ENCODE measurements at places on chromosomes 1 and 21.

GRCh38 chr21:36636016-36636415 lies 62.9 kb upstream of the SIM2 start:
- no peak for DNase-seq

GRCh38 chr1:19443326-19443725 lies 42.0 kb downstream of the CAPZB start:
- DNase-seq = no peak

- DNase-seq = no peak
Observed at GRCh38 chr1:219544163-219544846, 68.6 kb downstream of the ZC3H11B start.

- DNase-seq = no peak
Observed at GRCh38 chr1:163273766-163274441, 47.9 kb upstream of the NUF2 start.

DNA sequence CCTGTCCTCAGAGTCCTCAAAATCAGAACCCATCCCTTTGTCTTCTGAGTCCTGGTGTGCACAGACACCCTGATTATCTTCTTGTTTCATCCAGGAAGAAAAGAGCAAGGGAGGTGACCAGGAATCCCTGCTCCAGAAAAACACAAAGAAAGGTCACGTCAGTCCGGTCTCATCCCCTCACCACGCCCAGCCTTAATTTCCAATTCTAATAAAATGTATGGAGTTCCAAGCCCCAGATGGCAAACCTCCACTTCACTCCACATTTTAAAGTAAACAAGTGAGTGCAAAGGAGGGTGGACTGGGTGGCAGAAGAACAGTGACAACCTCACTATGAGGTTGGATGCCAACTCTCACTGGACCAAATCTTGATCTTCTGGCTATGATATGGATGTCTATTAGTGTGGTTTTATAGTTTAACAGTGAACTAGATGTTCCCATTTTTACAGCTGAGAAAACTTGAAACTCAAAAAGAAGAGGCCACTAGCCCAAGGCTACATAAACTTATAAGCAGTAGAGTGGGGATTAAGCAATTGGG lies 22.0 kb downstream of the ZNF697 start:
- no peak for DNase-seq

DNA sequence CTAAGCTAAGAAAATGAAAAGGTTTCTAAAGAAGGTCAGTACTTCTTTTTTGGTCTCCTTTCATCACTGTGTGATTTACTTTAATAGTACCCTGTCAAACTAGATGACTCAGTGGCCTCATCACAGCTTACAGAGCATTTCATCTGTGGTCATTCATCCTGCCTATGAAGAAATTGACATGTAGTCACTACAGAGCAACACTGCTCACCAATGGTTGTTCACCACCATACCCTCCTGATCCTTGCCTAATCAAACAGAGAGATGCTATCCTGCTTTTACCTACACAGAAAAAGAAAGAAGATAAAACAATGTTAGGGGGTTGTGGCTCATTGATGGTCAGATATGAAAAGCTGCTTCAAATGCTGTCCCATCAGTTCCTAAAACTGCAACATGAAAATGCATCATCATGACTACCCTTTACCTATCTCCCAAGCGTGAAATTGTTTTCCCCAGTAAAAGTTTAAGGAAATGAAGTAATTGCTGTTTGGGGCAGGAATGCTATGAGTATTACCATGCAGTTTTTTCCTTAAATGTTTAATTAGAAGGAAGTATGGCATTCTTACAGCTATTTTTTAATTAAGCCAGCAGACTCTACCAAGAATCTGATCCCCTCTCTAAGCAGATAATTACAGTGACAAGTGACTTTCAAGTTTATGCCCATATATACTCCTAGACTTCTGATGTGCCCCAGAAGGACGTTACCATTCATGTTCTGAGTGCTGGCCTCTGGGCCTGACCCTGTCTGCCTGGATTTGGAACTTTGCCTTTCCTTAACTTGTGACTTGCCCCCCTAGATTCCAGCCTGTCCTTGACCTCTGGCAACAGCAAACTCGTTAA lies 46.1 kb upstream of the FBXO28 start:
- no peak for DNase-seq

- DNase-seq = no peak
Observed at GRCh38 chr1:198776602-198777029, 137.8 kb downstream of the PTPRC start.

DNA sequence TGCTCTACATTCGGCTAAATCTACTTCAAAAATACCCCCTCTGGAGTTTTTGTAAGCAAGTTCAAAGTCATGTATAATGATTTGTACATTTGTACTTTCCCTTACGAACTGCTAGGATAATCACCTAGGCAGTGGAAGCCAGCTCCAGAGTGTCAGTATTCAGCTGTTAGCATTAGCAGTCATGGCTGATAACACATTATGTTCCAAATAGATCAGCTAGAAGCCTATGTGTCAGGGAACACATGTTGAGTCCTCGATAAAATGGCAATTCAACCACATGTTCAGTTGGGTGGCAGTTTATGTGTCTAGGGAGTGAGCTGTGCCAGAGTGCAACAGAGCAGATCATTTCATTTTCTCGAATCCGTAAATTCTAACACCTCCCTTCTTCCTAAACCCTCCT lies 65.8 kb upstream of the KRTAP11-1 start:
- no peak for DNase-seq

DNA sequence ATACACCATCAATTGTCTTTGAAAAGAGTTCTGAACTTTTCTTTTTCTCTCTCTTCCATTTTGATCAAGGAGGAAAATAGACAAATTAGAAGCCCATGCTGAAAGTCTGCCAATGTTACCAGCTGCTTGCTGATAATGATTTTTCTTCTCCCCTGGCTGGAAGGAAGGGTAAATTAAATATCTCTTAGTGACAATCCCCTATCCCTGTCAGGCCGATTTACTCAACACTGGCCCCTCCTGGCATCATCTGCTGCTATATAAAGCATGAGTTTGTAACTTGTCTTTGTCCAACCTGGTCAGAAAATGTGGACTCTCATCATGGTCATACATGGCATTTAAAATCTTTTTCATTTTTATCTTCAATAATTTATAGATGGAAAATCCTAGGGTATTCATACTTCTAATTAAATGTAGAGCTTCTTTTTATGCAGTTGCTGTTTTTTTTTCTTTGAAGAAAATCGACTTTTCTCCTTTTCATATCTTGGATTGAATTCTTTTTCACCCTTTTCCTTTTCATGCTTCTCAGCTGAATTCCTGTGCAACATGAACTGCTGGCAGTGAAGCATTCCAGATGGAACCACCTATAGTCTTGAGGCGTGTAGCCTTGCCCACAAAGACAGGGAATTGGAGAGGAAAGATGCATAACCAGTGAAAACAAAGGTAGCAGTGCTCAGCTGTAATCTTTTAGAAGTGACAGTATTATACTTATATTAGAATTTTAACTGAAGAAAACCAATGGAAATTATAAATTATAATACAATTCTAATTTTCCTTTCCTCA lies 214.7 kb upstream of the PTGFR start:
- DNase-seq = no peak

GRCh38 chr1:178752891-178753290 lies 27.8 kb downstream of the RALGPS2 start:
- DNase-seq = no peak

- no peak for DNase-seq
Observed at GRCh38 chr1:221704306-221704705, 37.6 kb downstream of the DUSP10 start.

- no peak for DNase-seq
Observed at GRCh38 chr1:204563307-204563706, 47.1 kb downstream of the MDM4 start.

DNA sequence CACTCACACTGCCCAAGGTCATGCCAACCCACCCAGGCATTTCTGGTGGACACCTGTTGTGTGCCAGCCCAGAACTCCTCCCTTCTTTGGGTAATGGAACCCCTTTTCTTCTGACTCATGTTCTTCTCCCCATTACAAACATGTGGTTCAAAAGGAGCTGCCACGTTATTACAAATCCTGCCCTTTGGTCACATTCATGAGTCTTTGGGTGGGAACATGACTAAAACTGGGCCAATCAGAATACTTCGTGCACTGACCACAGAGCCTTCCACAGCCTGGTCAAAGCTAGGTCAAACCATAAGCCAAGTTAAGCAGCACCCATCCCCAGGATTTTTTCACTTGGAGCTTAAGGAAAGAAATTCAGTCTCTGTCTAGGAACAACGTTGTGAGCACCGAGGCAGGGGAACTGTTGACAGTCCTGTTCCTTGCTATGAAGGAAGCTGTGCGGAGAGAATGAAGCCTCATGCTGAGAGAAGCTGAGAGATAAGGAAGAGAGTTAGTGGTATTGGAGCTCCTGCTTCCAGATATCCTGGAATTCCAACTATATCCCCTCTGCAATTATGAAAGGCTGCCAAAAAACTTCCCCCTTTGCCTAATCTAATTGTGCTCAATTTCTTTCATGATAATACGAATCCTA lies 46.8 kb upstream of the DIPK1A start:
- no peak for DNase-seq

GRCh38 chr1:242187171-242187570 lies 188.3 kb upstream of the MAP1LC3C start:
- no peak for DNase-seq

DNA sequence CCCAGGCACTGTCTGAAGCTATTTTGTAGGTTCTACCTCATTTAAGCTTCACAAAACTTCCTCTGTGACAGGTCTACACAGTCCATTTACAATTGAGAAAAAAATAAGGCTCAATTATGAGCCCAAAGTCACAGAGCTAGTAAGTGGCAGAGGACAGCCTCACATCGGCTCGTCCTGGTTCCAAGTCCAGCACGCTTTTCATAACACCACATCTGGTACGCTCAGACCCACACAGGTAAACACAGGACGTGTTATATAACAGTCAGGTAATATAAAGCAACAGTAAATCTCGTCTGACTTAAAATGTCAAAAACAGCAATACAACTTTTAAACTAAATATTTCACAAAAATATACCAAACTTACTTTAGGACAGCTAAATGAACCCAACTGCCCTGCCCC lies 13.1 kb downstream of the JAK1 start:
- no peak for DNase-seq

DNA sequence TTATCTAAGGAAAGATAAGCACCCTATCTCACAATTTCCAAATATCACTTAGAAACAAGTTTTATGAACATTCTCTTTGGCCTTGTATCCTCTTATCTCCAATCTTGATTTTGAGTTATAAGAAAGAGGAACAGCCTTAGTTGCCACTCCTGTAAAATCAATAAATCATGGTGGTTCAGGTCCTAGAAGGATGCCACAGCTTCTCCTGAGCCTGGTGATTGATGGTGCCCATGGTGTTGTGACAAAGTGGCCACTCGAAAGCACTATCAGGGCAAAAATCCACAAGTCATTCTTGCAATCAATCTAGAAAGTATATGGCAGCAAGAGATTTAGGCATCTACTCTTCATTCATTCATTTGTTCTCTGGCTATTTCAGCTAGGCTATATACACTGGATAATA lies 27.8 kb downstream of the GBP6 start:
- no peak for DNase-seq

DNA sequence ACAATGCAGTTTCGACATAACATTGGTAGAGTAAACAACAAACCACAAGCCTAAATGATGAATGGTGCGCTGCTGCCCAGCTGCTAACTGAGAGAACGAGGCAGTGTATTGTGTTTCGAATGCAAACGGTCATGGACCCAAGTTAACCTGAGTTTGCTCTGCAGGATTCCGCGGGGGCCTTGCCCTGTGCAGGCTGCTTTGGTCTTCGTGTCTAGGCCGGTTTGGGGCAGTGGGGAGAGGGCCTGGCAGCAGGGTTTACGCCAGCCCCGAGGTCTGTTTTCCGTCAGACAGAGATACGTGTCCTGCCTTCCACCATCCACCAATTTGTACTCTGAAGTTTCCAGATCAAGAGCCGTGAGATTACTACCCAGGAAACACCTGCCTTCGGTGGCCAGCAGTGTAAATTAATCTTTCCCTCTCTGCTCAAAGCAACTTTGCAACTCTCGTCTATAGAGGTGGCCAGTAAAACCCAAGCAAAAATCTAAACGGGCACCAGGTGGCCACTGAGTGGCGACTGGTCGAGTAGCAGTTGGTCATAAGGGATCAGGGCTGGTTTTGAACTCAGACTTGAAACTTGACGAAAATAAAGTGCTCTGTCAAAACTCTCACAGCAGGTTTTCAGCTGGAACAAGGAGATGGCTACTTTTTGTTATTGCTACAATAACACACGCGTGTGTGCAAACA lies 6.3 kb upstream of the PRDM15 start:
- no peak for DNase-seq

- DNase-seq = no peak
Observed at GRCh38 chr1:230728710-230729392, 14.9 kb upstream of the AGT start.

DNA sequence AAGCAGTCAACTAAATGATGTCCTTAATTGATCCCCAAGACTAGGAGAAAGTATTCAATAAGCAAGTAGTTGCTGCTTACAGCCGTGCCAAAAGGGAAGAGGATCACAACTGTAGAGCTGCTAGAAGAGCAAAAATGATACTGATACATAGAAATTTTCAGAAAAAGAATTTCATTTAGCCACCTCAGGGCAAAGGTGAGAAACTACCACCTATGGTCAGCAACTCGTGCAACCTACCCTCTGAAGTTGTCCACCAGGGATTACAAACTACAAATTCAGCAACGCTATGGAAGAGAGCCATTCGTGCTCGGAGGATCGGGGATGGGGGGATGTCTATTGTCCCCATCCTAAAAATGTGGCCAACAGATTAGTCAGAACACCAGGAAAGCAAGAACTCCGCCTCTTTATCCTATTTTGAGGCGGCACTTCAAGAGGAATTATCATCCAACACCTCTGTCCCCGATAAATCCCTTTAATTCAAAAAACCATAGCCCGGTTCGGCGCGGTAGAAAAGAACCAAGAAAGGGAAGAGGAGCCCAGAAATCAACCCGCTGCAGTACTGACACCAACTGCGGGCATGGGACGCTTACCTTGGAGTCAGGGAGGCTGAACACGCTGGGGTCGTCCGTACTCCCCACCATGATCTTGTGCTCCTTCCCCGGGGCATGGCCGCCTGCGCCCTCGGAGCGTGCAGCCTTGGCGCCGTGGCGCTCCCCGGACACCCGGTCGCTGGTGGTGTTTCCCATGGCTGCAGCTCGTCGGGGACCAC lies 687 bp downstream of the PRKAB2 start:
- no peak for DNase-seq

DNA sequence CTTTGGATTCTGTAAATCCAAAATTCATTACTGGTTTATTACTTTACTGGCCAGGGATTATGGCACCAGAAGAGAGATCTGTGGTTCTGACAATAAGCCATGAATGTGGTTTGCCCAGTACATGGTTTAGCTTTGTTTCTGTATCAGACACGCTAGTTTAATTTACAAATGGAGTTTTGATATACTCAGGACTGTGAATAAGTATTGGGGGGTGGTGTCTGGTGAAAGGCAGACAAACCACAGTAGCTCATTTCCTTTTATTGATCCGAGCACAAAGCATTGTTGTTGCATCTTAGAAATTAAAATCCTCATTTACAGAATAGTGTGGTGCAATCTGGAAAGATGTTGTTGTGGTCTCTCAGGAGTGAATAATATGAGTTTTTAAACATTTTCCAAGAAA lies 96.0 kb downstream of the ST6GALNAC3 start:
- DNase-seq = no peak

GRCh38 chr1:164768619-164769018 lies 209.6 kb downstream of the PBX1 start:
- DNase-seq = no peak

GRCh38 chr1:196442366-196442765 lies 165.9 kb downstream of the KCNT2 start:
- no peak for DNase-seq
